T-helper 2 cell (primary cell): ENCODE measurements at places on chromosomes 2 and 18.

GRCh38 chr2:5561006-5561405 lies 131.2 kb upstream of the SOX11 start:
- no peak for DNase-seq

GRCh38 chr2:9109871-9110270 lies 96.7 kb upstream of the ASAP2 start:
- no peak for DNase-seq

GRCh38 chr18:36580266-36580665 lies 248.5 kb downstream of the TPGS2 start:
- no peak for DNase-seq

DNA sequence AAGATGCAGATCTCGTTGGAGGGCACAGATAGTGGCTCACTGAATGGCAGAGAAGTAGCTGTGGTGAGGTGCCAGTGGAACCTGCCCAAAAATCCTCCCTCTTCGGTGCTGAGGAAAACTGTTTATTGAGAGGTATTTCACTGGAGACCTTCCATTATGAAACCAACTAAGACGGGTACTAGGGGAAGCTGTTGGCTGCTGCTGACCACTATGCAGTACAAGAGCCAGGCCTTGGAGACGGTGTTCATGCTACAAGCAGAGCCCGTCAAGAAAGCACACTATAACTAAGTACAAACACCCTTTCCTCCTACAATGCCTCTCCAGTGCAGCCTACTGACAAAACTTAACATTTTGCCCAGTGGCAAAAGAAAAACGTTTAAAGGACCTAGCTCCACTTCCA lies 4.6 kb downstream of the ARL5A start:
- DNase-seq = no peak

DNA sequence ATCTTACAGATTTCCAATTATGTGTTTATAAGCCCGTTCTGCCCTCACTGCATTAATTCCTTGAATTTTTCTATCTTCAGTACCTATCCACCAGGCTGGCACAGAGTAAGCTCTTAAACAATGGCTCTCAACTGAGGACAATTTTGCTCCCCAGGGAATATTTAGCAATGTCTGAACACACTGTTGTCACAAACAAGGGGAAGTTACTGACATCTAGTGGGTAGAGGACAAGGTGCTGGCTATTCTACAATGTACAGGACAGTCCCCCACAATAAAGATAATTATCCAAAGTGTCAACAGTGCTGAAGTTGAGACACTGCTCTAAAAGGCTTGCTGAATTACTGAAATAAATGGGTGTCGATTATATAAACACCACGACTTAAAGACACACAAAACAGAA lies 5.0 kb downstream of the NDUFS1 start:
- DNase-seq = no peak

- no peak for DNase-seq
Measured at GRCh38 chr2:72128059-72128842, 19.4 kb downstream of the CYP26B1 start.

GRCh38 chr2:173673640-173674039 lies 291.5 kb downstream of the SP3 start:
- DNase-seq = no peak

DNA sequence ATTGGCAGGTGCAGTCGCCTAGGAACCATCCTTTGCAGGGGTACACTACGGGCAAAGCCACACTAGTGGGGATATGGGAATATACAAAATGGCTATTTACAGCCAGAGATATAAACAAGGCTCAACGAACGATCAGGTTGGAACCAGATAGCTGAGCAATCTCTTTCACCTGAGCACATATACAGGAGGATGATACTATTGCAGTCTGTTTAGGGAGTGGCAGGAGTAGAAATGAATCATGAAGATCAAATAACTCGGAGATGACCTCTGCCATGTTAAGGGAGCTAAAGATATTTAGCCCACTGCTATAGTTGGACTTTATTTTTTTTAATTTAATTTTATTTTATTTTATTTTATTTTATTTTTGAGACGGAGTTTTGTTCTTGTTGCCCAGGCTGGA lies 33.8 kb downstream of the TEX44 start:
- no peak for DNase-seq

- no peak for DNase-seq
Measured at GRCh38 chr2:170468557-170468956, 246.6 kb upstream of the SP5 start.
